ENCODE measurements at places on chromosomes 7 and 10.

DNA sequence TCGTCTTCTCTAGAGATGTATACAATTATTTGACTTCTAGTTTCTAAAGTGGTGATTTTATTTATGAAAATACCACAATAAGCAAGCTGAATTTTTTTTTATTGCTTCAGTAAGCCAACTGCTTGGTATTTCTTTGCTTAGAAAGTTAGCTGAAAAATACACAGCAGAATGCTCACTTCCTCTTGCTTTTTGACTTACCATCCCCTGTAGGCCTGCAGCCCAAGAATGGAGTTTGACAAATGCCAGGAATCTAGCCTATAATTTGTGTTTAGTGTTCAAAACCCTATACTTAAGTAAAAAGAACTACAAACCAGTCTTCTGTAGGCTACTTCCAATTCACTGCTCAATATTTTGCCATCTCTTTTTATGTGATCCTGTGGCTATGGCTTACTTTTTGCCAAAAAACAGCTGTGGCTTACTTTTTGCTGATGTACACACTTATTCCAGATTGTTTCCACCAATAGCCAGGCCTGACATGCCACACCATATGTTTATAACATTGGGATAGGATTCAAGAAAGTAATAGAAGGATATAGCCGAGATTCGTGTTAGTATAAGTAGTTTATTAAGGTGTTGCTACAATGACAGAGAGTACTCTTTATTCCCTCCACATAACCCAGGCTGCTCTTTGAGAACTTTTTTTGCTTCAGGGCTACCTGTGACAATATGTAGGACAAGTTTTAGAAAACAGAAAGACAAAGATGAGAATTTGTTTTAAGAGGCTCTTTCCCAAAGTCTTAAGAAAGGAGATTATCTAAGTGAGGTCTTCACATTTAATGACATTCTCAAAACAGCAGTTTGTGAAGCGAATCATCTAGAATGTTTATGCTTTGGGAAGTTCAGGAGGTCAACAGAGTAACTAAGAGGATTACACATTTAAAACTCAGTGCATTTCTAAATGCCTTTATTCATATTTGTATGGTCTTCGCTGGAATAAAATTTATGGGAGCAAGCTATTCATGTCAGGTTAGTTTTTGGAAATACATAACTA lies 263.9 kb upstream of the FZD1 start:
- DNase-seq = peak; percentile 36

DNA sequence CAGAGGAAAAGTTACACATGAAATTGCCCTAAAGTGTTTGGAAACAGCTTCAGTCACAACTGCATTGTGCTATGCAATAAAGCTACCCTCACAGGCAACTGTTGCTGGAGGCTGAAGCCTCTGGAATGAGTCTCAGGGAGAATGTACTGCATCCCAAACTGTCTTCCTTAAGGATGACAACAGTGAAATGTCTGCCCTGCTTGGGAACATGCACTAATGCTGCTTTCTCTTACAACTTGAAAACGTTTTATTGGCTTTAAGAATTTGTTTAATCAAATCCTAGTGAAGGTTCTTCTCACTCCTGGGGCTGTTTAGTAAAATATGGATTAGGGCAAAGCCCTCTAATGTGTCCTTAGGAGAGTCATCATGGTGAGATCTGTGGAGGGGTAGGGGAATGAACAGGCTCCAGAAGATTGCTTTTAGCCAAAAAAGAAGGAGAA lies 215.4 kb downstream of the TWIST1 start:
- no peak for DNase-seq

- DNase-seq = no peak
Measured at GRCh38 chr7:150811-151221, 41.6 kb upstream of the FAM20C start.

- DNase-seq = peak; percentile 23
Measured at GRCh38 chr7:38232502-38233366, 40.7 kb downstream of the TARP start.
